Brain pericyte (primary cell): ENCODE measurements at places on chromosomes 5 and 9.

DNA sequence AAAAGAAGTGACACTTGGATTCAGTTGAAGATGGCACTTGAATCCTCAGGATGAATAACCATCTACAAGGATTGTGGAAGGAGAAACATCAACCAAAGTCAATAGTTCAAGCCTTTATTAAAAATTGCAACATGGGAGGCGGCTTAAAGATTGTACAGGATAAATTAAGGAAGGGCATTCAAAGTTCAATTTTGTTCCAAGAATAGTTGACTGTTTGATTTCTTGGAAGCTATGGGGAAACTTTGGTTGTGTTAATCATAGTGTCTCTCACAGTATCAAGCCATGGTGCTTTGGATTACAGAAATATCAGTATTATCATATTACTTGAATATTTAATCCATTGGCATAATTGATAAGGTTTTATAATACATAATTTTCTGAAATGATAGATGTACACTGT, 1844.3 kb downstream of the MAT2B start:
- DNase-seq, result no peak

GRCh38 chr5:162512935-162513565, 445.5 kb downstream of the GABRG2 start:
- DNase-seq, result no peak

DNA sequence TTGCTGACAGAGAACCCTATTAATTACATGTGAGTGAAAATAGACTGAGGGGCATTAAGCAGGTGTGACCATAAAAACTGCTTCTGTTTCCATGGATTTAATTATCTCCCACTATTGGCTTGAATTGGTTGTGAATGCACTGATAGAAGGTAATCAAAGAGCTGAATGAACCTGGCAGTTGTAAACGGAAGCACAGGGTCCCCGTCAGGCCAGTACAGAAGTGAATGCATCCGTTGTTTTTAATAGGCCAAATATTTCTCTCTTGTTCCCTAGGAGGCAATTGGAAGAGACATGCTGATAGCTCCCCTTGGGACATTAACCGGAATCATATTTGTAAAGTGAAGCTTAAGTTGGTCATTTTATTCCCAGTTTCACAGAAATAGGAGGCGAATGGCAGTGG, 147.0 kb downstream of the CAVIN4 start:
- DNase-seq, result no peak

GRCh38 chr9:124453586-124454191, 3.4 kb downstream of the ADGRD2 start:
- DNase-seq, result no peak

GRCh38 chr9:20988061-20988460, 43.4 kb downstream of the HACD4 start:
- no peak for DNase-seq

DNA sequence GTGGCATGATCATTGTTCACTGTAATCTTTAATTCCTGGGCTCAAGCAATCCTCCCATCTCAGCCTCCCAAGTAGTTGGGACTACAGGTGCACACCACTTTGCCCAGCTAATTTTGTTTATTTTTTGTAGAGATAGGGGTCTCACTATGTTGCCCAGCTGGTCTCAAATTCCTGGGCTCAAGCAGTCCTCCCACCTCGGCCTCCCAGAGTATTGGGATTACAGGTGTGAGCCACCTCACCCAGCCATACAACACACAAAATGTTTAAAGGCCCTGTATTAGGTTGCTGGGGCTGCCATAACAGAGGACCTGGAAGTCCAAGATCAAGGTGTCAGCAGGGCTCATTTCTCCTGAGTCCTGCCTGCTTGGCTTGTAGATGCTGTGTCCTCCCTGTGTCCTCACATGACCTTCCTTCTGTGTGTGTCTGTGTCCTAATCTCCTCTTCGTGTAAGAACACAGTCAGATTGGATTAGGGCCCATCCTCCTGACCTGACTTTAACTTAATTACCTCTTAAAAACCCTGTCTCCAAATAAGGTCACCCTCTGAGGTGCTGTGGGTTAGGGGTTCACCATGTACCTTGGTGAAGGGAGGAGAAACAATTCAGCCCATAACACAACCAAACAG, 5.4 kb downstream of the UBE2QL1 start:
- DNase-seq, result no peak

DNA sequence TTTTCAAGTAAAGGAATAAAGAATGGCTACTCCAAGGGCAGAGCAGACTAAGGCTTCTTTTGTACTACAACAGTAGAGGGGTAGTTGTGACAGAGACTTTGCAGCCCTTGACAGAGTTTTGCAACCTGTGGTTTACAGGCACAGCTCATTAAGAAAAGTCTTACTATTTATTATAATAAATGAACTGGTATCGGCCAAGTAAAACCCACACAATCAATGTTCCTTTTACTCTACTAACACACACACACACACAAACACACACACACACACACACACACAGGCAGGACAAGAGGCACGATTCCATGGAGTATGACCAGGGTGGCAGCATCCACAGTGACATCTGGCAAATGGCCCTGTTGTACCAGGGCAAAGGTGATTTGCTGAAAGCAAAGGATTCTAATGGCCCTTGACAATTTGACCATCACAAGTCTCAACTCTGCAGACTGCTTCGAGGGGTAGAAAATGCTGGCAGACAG, 59.1 kb upstream of the GOLPH3 start:
- no peak for DNase-seq

- peak; percentile 83 for DNase-seq
Measured at GRCh38 chr9:37998881-37999587, 70.0 kb downstream of the SHB start.

GRCh38 chr5:133316346-133317343, 264.8 kb downstream of the HSPA4 start:
- DNase-seq, result no peak

GRCh38 chr5:102755686-102756371, 724 bp downstream of the PAM start:
- DNase-seq, result no peak

DNA sequence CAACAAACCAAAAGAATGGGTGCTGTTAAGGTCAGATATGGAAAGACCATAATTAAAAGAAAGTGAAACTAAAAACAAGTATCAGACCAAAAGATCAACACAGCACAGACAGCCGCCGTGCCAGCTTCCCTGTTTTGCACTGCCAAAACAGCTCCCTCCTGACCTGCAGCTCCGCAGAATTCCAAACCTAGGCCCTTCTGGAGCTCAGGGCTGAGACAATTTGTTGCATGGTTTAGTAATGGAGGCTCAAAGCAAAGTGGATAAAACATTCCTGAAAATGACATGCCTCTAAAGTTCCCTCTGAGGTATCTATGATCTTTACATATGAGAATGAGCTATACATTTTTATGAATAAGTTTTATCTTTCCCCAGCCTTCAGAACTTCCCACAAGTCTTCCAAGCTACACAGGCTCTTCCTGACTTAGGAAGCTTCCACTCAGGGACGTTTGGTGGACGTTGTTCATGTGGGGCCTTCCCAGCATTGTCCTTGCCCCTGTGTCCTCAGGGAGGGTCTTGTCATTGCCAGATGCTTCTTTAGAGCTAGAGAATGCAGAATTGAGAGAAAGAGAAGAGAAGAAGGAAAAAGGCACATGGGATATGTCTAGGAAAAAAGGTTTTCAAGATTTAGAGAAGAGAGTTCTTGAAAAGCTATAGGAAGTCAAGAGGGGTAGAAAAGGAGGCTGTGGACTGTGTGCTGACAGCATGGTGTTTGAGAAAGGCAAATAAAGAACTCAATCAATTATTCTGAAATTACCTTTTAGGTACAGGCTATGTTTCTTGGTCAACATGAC, 28.4 kb upstream of the SSBP2 start:
- no peak for DNase-seq

DNA sequence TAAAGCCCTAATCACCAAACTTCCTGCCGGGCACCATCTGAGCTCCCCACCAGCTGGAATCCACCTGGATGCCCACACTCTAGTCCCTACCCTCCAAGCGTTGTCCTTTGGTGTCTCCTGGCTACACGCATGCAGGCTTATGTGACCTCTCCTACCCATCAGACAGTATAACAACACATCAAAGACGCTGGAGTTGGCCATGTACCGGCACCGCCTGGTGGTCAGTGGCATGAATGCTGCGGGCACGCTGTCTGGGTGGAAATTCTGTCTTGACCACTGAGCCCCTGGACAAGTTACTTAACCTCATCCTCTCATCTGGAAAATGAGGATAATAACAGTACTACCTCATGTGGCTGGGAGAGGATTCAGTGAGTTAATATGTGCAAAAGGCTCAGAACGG, 23.4 kb upstream of the CORO2A start:
- DNase-seq, result no peak
